GM23338 (cell line): ENCODE measurements at places on chromosomes 3 and 15. TPM values are rescaled to one million over a fixed set of nuclear protein-coding genes. Genes with fewer than 3 reads are reported as not detected.

- no peak for DNase-seq
Observed at GRCh38 chr3:111589303-111590142, 5.6 kb downstream of the ZBED2 start.

GRCh38 chr15:88894348-88894818 is 961 bp downstream of the HAPLN3 start:
- DNase-seq = peak; percentile 96

Gene GHSR
- polyA plus RNA-seq = not detected in 2 replicates

Gene ADAMTSL3
- 0.61 and 0.92 TPM in 2 replicates for polyA plus RNA-seq

Gene TRIM42
- polyA plus RNA-seq = not detected in 2 replicates

- DNase-seq = no peak
Observed at GRCh38 chr3:196835086-196835485, 32.6 kb upstream of the SENP5 start.

Gene ACKR2
- polyA plus RNA-seq = not detected in 2 replicates

Gene CSTA
- polyA plus RNA-seq = 1.4 TPM in 2 replicates

DNA sequence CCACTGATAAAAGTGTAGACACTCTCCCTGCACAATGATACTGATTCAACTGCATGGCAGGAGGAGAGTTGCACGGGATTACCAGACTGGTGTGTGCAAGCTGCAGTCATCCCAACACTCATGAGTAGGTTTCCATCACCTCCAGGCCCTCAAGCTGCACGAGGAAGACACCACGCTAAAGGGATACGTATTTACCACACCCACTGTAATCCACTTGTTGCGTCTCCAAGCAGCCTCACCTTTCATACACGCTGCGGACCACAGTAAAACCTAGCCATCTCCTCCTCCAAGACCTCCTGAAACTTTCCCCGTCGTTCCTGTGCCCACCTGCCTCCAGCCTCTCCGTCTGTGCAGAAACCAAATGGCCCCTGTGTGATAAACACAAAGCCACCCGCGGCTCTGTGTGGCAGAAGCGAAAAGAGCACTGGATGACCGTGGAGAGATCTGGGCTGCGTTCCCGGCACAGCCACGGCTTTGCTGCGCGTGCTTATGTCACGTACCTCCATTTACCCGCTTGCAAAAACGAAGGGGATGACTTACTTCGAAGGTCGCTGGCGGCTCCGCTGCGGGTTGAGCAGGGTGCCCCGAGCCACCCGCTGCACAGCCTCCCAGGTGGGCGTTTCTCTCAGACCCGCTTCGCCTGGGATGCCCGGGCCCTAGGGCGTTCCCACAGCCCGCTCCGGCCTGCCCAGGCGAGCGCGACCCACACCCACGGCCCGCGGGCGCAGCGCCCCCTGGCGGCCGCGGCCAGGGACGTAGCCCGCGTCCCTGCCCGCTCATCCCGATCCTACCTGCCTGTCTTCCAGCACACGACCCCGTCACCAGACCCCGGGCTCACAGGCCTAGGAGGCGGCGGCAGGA is 643 bp downstream of the ABCC5 start:
- peak; percentile 70 for DNase-seq

Gene PRICKLE2
- polyA plus RNA-seq = 0.80 and 1.1 TPM in 2 replicates

DNA sequence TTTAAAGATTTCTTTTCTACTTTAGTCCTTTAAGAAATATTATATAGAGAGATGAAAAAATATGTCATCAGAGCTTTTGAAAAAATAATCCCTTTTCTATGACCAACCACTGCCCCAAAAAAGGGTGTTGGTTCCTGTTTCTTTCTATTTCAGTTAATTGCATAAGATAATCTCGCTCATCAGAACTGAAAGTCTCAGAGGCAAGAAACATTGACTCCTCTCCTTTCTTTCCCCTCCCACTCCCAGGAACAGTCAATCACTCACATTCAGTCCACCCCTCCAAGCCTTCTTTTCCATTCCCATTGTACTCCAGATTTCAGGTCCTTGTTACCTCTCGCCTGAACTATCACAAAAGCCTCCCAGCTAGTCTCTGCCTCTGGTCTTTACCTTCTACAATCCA is 153.7 kb upstream of the ABI3BP start:
- peak; percentile 19 for DNase-seq

Gene DLL4
- 0.64 and 0.99 TPM in 2 replicates for polyA plus RNA-seq

DNA sequence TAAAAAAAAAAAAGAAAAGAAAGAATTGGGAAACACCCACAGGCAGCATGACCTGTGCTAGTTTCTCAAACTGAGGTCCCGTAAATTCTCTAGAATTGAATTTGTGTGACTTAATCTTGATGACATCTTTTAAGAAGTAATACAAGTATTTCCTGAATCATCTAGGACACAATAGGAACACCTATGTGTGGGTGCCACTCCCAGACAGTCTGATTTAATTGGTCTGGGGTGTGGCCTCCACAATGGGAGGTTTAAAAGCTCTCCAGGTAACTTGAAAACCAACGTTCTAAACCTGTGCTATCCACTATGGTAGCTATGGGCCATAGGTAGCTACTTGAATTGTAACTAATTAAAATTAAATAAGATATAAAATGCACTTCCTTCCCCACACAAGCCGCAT is 28.1 kb downstream of the CFAP92 start:
- no peak for DNase-seq

- no peak for DNase-seq
Observed at GRCh38 chr3:173700336-173700735, 302.8 kb downstream of the NLGN1 start.

Gene DYNC1LI1
- 41.7 and 48.0 TPM in 2 replicates for polyA plus RNA-seq

- DNase-seq = peak; percentile 66
Observed at GRCh38 chr3:101271728-101272127, 48.6 kb downstream of the IMPG2 start.

Gene NR2E3
- polyA plus RNA-seq = 0.83 and 1.4 TPM in 2 replicates

- no peak for DNase-seq
Observed at GRCh38 chr3:115363071-115363470, 216.0 kb upstream of the ZBTB20 start.

DNA sequence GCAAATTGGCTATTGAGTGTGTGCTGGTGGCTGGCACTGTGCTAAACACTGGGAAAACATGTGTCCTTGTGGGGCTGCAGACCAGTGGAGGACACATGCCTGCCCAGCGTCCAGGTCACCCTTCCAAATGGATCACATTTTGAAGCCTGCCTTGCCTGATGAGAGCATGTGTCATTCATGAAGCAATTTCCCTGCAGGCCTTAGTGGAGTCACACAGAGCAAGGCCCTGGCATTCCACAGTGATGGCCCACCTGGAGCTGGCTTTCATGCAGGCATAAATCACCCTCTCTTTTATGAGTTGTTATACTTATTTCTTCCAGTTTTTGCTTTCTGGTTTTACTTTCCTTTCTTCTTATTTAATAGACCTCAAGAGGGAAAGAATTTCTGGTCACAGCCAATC is 219.5 kb downstream of the EPHB1 start:
- no peak for DNase-seq

DNA sequence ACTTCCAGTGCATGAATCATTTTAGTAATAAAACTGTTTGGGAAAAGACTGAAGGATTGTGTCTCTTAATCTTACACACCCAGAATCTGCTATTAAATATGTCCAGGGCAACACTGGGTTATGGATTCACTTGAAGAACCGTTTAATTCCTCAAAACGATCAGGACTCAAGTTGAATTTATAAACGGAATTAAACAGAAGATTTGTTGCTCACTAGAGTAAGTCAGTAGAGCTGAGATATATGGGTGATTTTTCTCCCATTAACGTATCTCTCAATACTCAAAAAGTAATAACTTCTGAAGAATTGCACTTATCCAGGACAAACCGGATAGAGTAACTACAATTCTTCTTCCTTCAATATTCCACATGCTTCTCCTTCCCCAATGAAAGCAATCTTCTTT is 41.1 kb upstream of the LIPC start:
- no peak for DNase-seq

DNA sequence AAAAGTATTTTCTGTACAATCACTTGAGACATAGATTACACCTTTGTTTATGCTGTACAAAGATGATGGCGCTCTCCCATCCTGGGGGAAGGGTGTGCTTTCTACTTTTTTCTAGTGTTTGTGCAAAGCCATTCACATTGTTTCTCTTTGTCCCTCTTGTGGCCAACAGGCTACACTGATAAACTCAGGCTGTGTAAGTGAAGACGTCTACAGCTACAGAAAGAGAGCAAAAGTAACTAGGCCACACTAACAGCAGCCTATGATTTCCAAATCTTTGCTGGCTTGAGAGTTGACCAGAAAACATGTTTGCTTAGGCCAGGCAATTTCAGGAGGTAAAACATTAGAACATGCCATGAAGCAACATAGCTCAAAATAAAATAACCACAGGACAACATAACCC is 75.1 kb downstream of the FOXB1 start:
- DNase-seq = peak; percentile 62

Gene SCN11A
- 0.05 TPM in 2 replicates for polyA plus RNA-seq

Gene CISH
- polyA plus RNA-seq = 2.1 and 2.2 TPM in 2 replicates

Gene CASR
- 0.03 and 0.08 TPM in 2 replicates for polyA plus RNA-seq

Gene IGSF10
- polyA plus RNA-seq = 0.24 and 0.50 TPM in 2 replicates

DNA sequence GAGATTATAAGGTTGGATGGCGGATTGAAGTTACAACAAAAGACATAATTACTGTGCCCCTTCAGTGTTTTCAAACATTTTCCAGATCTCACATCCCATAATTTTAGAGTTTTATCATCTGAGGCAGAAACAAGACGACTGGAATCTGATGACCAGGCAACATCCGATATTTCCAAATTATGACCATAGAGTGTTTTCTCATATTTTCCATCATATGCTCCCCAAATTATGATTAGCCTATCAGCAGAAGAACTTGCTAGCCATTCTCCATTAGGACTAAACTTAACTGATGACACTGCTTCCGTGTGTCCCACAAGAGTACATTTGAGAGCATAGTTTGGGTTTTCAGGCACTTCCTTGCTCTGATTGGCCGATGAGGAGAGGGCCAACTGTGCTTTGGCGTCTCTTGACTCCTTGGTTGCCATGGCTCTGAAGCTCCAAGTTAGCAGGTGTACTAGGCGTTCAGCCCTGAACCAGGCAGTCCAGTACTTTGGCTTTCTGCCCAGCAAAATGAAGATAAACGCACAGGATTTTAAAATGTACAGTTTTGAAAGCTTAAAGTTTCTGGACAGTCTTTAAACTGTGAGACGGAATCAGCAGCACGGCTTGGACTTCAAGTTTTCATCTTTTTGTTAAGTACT is 638 bp downstream of the WDR5B start:
- peak; percentile 80 for DNase-seq

Gene UPK1B
- 0.26 and 0.39 TPM in 2 replicates for polyA plus RNA-seq

Gene CHRFAM7A
- 0.99 and 1.4 TPM in 2 replicates for polyA plus RNA-seq

- DNase-seq = no peak
Observed at GRCh38 chr3:170306015-170306414, 51.5 kb upstream of the SKIL start.

- DNase-seq = no peak
Observed at GRCh38 chr3:152317956-152318355, 49.2 kb downstream of the MBNL1 start.

Gene IGDCC3
- 15.3 and 16.4 TPM in 2 replicates for polyA plus RNA-seq

- DNase-seq = no peak
Observed at GRCh38 chr3:8540456-8540855, 38.8 kb downstream of the LMCD1 start.

GRCh38 chr15:36911322-36911944 is 188.9 kb downstream of the MEIS2 start:
- DNase-seq = peak; percentile 18

GRCh38 chr3:112445839-112446238 is 53.4 kb downstream of the BTLA start:
- DNase-seq = no peak

Gene AADAC
- polyA plus RNA-seq = not detected in 2 replicates

DNA sequence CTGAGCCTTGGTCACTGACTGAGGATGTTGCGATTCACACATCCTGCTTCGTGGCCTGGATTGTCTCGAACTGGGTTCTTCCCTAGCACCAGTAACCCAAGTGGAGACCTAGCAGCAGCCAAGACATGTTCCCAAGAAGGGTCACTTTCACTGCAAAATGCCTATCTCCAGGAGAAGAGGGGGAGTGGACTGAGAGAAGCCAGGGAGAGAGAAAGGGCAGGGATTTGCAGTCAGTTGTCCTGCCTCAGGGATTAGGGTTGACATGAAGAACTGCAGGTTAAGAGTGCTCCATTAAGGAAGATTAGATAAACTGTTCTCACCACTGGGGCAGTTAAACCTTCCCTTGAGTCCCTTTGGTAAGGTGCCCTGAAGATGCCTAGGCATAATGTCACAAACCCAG is 5.7 kb upstream of the CD276 start:
- no peak for DNase-seq

- no peak for DNase-seq
Observed at GRCh38 chr15:93035092-93035915, 53.7 kb downstream of the RGMA start.

DNA sequence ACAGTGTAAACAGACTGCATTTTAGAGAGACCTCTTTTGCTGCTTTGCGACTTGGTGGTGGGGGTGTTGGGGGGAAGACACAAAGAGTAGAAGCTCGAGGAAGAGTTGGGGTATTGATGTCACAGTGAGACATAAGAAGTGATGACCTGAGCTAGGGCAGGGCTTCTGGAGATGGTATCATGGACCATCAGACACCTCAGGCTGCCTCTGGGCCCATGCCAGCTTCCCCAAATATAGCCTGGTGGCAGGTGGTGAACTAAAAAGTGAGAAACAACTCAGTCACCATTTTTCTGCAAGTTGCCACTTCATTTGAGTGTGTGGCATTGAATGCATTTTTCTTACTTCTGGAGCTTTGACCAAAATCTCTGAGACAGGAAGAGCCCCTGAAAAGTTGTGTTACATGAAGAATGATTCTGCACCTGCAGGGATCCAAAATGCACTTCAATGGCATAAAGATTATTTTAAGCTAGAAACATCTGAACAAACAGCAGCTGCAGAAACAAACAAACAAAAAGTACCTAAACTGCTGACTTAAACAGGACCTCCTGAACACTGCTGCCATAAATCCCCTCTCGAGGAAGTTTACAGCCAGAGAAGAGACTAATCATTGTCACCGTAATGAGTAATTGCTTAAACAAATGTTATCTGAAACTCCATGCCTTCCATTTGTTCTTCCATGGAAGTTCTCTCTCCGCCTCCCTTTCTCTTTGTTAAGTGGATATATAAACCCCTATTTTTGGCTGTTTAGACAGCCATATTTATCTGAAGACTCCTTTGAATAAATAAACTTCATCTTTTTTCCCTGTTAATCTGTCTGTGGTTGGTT is 15.2 kb upstream of the XIRP1 start:
- DNase-seq = no peak

DNA sequence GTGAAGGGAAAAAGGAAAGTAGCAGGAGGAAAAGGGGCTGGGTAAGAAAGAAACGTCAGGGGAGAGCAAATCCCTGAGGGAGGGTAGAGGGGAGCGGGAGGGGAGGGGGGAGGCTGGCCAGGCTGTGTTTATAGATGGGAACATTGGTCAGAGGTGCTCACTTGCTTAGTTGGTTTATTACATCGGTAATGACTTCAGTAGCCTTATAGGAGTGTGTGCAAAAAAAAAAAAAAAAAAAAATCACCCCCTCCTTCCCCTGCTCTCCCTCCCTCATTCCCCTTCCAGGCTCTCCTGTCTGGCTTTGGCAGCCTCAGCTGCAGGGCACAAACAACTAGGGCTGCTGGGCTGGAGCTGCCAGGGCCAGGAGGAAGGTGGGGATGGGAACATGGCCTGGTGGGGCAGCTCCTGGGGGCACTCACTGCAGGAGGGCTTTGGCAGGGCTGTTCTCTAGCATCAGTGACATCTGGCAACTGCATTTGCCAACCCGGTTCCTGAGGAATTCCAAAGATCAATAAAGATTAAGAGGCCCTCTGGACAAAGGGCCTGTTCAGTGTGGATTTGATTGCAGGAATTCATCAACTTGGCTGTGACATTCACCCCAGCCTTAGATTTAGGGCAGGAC is 334.5 kb upstream of the FRG2C start:
- DNase-seq = no peak

Gene RLBP1
- polyA plus RNA-seq = not detected in 2 replicates

Gene FGD5
- polyA plus RNA-seq = 6.9 and 7.4 TPM in 2 replicates

Gene SENP8
- 2.8 and 3.1 TPM in 2 replicates for polyA plus RNA-seq
